Choroid plexus epithelial cell (primary cell): ENCODE measurements at places on chromosomes 7 and 10.

- DNase-seq = no peak
Observed at GRCh38 chr10:131513901-131514300, 202.4 kb upstream of the TCERG1L start.

- DNase-seq = no peak
Observed at GRCh38 chr7:95905167-95905566, 132.8 kb downstream of the DYNC1I1 start.

DNA sequence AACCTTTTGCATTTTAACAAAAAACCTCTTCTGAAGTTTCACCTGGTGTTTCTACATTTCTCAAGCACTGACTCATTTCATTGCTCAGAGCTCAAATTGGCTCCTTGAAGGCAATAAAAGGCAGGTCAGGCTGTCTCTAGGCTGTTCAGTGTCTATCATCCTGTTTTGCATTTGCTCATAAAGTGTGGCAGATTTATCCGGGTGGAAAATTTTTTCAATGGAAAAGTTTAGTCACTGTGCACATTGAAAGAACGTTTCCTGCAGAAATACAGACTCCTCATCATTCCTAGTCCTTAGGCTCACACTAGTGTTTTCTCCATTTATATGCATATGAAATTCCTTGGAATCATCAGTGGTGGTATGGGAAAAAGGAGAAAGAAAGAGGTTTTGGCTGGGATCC lies 114.2 kb upstream of the DGKB start:
- no peak for DNase-seq

GRCh38 chr10:72226418-72227027 lies 10.4 kb upstream of the ASCC1 start:
- no peak for DNase-seq

DNA sequence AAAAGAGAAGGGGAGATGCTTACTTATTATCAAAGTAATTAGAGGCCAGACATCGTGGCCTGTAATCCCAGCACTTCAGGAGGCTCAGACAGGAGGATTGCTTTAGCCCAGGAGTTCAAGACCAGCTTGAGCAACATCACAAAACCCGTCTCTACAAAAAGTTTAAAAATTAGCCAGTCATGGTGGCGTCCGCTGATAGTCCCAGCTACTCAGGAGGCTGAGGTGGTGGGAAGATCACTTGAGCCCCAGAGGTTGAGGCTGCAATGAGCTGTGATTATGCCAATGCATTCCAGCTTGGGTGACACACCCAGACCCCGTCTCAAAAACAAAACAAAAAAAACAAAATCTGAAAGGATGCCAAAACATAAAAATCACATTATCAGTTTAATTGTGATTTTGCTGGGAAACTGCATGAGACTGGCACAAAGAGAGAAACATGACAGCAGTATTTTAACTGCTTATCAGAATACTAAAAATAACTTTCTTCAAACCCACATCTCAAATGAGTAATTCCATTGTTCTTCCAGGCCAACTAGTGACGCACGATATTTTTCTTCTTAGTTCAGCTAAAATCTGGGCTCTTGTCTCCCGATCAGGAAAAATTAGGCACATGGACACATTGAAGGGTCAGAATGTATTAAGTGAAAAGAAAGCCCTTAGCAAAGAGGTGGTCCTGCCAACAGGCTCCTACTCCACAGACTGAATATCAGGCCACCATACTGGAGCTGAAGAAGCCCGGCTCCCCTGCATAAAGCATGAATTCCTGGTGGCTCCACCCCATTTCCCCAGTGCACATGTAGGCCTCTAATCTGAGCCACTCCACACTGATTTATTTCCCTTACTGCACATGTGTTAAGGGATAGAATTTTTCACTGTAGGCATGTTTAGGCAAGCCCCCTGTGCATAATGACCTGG lies 9.6 kb upstream of the CCM2 start:
- DNase-seq = peak; percentile 55

DNA sequence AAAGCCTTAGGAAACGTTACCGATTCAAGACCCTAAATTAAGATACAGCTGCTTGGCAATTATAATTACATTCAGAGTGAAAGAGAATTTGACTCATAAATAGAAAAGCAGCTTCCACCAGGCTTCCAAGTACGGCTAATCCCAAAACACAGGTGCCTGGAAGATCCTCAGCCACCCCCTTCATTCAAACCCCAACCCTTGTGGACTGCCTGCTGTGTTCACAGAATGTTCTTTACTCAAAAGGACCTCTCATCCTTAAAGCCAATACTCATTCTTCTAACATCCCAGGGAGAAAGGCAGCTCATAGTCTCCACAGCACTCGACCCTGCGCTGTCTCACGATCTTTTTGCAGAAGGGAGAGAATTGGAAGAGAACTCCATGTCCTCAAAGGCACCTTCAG lies 32.9 kb downstream of the RNF32 start:
- DNase-seq = no peak

- DNase-seq = peak; percentile 98
Observed at GRCh38 chr10:110425684-110426293, 71.9 kb upstream of the DUSP5 start.

DNA sequence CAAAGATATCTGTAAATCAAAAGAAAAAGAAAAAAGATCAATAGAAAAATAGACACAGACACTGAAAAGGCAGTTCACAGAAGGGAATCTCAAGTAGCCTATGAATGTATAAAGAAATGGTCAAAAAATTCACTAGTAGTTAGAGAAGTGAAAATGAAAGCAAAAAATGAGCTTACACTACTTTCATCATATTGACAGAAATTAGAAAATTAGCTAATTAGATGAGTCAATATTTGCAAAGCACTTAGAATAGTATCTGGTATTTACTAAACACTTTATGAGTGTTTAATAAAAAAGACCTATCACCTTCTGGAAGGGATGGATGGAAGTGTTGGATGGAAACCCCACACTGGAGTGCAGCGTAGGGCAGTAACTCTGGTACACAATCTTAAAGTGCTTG lies 1.7 kb upstream of the CFAP58 start:
- no peak for DNase-seq

DNA sequence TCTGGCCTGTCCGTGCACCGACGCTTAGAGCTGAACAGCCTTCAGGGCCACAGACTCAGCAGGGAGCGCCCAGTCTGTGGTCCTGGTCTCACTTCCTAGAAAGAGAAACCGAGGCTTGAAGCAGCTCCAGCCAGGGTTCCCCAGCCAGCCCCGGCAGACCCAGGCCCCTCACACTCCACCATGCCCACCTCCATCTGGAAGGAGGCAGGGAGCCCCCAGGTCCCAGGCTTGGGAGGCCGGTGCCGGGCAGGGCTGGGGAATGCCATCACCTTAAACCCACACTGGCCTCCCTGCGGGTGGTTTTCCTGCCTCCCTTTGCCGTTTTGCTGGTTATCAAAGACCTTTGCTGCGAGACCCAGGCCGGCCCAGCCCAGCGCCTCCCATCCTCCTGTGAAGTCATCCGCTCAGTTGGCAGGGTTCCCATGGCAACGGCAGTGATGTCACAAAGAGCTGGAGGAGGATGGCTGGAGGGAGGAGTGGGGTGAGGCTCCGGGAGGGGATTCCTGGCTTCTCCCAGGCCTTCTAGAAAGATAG lies 24.0 kb downstream of the ELFN1 start:
- peak; percentile 79 for DNase-seq

DNA sequence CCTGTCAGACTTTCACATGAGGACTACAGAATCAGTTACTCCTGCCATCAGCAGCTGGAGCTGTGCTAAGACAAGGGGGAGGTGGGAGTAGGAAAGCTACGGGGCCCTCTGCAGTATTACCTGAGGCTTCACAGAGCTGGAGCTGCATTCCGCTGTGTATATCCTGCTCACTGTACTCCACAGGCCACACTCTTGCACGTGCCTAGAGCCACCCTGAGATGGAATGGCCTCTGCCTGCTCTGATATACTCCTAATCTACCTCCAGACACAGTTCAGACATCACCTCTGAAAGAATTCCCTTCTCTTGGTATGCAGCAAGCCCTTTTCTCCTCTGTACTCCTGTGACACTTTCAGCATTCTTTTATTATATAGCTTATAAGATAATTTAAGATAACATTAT lies 34.8 kb downstream of the TRDMT1 start:
- DNase-seq = no peak

DNA sequence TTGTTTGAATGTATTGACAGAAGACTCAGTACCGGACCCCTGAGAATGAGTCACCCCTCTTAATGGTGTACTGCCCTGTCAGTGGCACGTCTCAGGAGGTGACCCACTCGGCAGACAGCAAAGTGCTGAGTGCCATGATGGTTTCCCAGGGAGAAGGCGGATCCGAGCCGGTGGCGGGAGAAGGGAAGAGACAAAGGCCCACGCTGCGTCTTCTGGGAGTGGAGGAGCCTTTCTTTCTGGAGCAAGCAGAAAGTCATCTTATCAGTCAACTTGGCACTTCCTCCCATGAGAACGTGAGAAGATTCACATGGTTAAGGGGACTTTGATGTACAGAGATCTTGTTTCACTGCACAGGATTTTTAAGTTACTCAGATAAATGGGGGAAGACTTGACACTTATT lies 14.6 kb upstream of the PPP2R2D start:
- no peak for DNase-seq

DNA sequence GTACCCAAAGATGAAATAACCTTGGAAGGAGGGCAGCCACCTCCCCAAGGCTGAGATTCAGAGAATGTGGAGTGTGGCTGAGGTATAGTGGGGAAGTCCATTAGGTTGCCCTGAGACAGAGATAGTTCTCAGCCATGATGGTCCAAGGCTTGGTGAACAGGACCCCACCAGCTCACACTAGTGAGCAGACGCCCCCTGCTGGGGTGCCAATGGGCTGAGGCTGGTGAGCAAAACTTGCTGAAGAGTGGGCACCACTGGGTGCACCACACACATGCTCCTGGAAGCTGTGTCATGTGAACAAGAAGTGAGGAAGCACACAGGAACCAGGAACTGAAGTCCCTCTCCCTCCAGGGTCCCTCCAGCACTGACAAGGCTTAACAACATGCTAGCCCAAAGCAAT lies 8.9 kb downstream of the FBXL13 start:
- peak; percentile 42 for DNase-seq

- DNase-seq = peak; percentile 74
Observed at GRCh38 chr10:98323221-98324164, 55.5 kb upstream of the LOXL4 start.

DNA sequence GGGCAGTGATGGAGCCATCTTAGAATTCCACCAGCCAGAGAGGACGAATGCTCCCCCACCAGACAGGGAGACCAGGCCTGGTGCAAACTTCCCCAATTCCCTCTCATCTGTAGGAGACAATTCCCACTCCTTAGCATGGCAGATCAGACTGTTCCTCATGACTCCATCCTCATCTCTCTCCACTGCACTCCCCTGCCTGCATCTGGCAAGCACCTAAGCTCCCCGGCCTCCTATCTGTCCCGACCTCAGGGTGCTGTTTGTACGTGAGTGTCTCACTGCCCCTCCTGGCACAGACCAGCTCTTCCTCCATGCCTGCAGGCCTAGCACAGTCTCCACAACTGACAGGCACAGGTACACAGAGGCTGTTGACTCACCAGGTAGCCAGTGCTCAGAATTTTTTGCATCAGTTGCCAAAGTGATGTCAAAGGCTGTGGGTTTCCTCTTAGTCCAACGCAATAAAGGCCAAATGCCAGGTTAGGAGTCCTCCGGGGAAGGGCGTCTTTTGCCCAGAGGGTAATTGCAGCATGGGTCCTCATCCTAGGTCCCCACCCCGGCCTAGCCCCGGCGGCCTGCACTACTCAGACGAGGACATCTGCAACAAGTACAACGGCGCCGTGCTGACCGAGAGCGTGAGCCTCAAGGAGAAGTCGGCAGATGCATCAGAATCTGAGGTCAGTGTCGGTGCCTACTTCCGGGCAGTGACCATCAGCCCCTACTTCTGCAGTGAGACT lies 436.8 kb upstream of the FOXK1 start:
- no peak for DNase-seq

DNA sequence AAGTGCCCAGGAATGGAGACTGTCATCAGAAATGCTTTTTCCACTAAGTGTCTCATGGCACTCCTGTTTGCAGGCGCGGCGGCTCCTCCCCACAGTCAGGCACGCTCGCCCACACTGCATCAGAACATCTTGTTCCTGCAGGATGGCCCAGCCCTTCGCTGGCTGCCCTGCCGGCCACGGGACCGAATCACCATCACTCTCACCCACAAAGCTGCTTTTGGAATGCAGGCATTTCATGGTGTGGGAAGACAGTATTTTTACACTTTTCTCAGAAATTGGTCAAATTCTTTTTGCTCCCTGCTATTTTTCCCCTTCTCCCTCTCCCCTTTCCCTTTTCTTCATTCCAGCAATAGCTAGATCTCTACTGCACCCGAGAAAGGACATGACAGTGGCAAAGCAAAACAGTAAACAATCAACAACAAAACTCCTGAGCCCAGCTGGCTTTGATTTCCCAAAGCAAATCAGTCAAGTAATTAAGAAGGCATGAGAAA lies 176.1 kb upstream of the TNS3 start:
- DNase-seq = peak; percentile 98

DNA sequence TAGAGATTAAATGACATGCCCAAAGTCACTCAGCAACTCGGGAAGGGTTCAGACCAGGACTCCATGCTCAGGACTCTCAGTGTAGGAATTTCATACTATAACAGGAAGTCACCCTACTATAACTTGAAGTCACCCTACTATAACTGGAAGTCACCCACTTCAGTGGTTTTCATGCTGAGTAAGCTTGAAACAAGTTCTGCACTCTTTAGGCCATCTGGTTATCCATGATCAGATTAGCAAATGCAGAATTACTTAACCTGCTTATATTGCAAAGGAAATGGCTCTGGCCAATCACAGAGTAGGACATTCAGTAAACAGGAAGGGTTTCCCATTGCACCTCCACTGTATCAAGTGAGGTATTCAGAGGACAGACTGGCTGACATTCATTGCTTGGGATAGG lies 1240.4 kb downstream of the GATA3 start:
- no peak for DNase-seq

DNA sequence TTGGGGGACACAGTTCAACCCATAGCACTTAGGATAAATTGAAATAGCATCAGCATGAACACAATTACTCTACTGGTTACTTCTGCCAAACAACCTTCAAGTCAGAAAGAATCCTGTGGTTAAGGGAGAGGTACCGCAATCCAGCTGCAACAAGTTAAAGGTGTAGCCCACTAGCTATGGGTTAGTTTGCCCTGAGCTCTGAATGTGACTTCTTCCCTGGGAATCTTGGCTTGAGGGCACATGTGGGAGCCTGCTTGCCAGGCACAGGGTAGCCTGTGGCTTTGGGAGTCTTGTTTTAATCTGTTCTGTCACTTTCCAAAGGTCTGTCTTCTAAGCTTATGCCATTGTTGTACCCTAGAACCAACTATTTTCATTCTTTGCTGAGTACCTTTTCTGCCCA lies 8.9 kb upstream of the SGPL1 start:
- DNase-seq = no peak

GRCh38 chr7:36129048-36129534 lies 24.0 kb upstream of the EEPD1 start:
- DNase-seq = peak; percentile 89
